Breast epithelium (tissue), 4 donors: ENCODE measurements at places on chromosomes 2 and 18.

DNA sequence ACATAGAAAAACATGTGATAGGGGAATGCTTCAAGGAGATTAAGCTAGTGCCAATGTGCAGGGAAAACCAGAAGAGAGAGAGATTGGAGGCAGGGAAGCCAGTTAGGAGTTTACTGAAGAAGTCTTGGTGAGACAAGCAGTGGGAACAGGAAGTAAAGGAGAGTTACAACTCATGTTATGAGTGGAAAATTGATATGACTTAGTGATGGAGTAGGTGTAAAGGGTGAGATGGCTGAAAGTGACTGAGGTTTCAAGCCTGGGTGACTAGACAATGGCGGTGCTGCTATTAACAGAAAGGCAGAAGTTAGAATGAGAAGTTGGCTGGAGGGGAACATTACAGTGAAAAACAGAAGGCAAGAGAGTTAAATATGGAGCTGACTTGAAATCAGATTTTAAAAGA is 16.5 kb downstream of the DOK1 start:
- no peaks in the 10 kb centered on the region for H3K4me1 ChIP-seq
- no peak overlapping the region for H3K27ac ChIP-seq
- no peak overlapping the region for H3K4me3 ChIP-seq
- H3K36me3 ChIP-seq, result no peaks in the 10 kb centered on the region
- no peaks in the 10 kb centered on the region for H3K27me3 ChIP-seq

DNA sequence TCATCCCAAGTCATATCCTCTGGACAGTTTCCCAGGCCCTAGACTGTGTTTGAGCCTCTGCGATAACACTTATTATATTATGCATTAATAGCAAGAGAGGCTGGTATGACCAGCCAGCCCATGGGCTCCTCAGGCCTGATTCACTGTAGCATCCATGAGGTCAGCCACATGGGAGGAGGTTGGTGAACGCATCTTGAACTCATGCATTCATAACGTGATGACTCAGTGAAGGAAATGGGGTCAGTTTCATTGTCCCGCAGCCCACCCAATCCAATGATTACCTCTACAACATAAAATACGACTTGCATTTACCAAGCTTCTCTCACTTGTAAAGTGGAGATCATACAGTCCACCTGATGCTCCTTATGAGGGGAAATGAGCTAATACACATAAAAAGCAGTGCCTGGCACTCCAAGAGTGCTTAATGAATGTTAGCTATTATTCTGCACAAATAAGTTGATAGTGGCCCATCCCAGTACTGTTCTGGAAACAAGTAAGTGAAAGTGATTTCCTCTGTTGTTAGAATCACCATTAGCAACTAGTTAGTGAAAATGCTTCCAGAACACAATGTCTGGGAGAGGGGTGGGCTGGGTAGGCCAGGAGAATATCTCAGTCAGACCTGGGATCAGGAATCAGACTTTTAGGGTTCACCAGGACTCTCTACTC is 46.1 kb upstream of the CELF4 start:
- no peak for DNase-seq
- no peaks in the 10 kb centered on the region for H3K4me1 ChIP-seq
- no peaks in the 10 kb centered on the region for H3K36me3 ChIP-seq
- no peak overlapping the region for H3K4me3 ChIP-seq
- H3K27ac ChIP-seq, result no peak overlapping the region
- H3K27me3 ChIP-seq, result peaks cover 3% of the 10 kb centered on the region

- no peak overlapping the region for H3K4me3 ChIP-seq
- H3K27me3 ChIP-seq, result no peaks in the 10 kb centered on the region
- DNase-seq, result no peak
- H3K27ac ChIP-seq, result no peak overlapping the region
Measured at GRCh38 chr18:78773303-78773755, 206.3 kb upstream of the SALL3 start.

DNA sequence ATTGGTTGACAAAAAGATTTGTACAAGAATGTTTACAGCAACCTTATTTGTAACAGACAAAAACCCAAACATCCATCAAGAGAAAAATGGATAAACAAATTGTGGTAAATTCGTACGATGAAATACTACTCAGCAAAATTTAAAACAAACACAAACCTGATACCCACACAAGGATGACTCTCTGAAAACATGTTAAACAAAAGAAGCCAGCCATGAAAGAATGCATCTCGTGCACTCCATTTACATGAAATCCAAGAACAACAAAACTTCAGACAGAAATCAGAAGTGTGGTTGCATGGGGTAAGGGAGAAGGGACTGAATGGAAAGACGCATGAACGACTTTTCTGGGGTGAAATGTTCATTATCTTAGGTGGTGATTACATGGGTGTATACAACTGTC is 93.4 kb downstream of the SLC25A12 start:
- no peak for DNase-seq
- H3K27ac ChIP-seq, result no peak overlapping the region
- H3K36me3 ChIP-seq, result no peaks in the 10 kb centered on the region
- H3K4me1 ChIP-seq, result no peaks in the 10 kb centered on the region
- no peak overlapping the region for H3K4me3 ChIP-seq

DNA sequence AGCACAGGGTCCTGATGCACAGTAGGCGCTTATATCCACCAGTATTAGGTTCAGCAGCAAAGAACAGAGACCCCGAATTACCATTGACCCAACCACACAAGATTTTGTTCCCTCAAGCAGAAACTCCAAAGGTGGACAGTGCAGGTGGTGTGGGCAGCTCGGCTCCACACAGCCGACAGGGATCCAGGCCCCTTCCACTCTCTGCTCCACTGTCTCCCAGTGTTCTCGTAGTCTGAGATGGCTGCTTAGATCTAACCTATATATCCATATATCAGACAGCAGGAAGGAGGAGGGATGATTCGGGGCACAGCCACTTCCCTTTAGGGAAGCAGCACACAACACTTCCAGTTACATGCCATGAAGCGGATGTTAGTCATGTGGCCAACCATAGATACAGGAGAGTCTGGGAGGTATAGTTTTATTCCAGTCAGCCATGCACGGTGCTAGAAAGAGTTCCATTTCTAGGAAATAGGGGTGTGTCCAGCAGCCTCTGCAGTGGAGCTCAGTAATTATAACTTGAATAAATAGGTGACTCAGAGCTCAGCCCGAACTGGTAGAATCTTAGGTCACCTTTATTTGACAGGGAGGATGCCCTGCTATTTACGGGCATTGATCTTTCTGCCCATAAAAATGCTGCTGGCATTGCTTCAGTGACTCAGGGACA is 158.9 kb downstream of the TWIST2 start:
- no peaks in the 10 kb centered on the region for H3K27me3 ChIP-seq
- no peak for DNase-seq
- H3K27ac ChIP-seq, result no peak overlapping the region
- no peaks in the 10 kb centered on the region for H3K4me1 ChIP-seq
- no peaks in the 10 kb centered on the region for H3K36me3 ChIP-seq

DNA sequence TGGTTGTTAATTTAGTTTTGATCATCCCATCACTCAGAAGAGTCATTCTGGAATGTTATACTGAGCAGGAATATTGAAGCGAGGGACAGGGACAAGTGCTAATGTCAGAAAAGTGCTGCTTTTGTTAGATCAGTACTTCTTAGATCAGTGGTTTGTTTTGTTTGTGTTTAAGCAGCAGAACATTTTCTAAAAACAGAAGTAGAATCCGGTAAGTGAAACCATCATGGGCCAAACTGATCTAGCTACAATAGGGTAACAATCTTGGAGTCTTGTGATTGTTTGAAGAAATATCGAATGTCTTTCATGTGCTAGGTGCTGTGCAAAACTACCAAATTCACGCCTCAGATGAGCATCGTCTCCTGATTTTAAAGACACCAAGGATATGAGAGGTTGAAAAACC is 45.1 kb upstream of the SEC11C start:
- no peak overlapping the region for H3K27ac ChIP-seq
- H3K4me3 ChIP-seq, result no peak overlapping the region
- no peaks in the 10 kb centered on the region for H3K36me3 ChIP-seq
- H3K4me1 ChIP-seq, result no peaks in the 10 kb centered on the region
- DNase-seq, result no peak
- H3K27me3 ChIP-seq, result no peaks in the 10 kb centered on the region

DNA sequence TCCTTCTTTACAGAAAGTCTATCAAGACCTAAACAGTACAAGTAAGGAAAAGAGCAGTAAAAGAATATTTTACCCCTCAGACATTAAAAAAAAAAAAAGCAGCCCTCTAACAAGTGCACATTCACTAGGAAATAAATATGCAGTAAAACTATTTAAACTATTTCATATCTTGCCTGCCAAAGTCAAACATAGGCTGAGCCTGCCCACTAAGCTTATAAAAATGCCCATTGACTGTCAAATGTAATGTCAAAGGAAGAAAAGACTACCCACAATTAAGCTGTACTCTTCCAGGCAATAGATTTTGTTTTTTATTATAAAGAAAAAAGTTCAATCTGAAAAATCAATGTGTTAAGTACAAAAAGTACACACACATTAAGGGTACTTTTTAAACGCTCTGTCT is 11.8 kb downstream of the ALS2 start:
- no peaks in the 10 kb centered on the region for H3K27me3 ChIP-seq
- no peaks in the 10 kb centered on the region for H3K4me1 ChIP-seq
- no peak overlapping the region for H3K4me3 ChIP-seq
- H3K36me3 ChIP-seq, result no peaks in the 10 kb centered on the region
- DNase-seq, result no peak
